ENCODE measurements at places on chromosomes 2 and 18.

- no peak for DNase-seq
Measured at GRCh38 chr2:133044556-133044955, 374.6 kb upstream of the LYPD1 start.

DNA sequence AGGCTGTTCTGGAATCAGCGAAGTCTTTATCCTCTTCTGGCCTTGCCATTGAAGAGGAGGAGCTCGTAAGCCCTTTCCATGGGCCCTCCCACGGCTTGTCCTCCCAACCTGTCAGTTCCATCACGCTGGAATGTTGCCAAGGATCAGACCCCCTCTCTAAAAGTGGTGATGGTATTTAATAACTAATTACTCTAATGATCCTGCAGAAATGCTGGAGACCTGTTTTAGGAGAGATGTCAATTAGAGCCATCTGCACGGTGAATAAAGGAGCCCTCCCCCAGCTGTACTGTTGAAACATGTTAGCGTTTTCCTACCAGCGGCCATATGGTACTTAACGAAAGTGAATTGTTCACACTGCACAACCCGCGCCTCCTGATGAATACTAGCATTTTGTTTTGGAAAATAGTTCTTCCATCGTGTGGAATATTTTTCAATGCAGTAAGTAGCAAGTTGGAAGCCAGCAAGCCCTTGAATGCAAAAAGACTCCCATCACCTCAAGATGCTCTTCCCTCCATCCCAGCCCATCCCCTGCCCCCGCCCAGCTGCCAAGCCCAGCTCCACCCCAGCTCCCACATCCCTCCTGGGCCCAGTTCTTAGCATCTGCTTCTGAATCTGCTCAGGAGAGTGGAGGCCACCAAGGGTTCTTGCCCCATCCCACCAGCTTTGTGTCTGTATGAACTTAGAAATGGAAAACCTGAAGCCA is 145.4 kb downstream of the KLHL29 start:
- no peak for DNase-seq

DNA sequence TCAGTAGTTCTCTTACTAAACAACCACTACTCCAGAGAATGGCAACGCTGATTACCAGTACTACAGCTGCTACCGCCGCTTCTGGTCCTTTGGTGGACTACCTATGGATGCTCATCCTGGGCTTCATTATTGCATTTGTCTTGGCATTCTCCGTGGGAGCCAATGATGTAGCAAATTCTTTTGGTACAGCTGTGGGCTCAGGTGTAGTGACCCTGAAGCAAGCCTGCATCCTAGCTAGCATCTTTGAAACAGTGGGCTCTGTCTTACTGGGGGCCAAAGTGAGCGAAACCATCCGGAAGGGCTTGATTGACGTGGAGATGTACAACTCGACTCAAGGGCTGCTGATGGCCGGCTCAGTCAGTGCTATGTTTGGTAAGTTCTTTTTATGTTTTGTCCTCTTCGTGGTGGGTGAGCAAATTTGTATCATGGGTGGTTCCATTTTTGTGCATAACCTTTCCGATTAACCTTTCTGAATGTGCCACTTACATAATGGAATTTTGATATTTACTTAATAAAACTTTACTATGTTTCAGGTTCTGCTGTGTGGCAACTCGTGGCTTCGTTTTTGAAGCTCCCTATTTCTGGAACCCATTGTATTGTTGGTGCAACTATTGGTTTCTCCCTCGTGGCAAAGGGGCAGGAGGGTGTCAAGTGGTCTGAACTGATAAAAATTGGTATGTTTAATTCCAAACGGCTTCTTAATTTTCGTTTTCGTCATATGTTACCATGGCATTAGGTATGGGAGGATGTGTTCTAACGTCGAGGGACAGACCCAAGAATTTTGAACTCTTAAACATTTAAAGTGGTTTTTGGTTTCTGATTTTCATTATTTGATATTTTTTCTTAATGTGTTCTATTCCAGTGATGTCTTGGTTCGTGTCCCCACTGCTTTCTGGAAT is 1.3 kb downstream of the SLC20A1 start:
- DNase-seq = peak; percentile 54

- DNase-seq = peak; percentile 76
Measured at GRCh38 chr2:70141212-70141901, 49.5 kb downstream of the C2orf42 start.

DNA sequence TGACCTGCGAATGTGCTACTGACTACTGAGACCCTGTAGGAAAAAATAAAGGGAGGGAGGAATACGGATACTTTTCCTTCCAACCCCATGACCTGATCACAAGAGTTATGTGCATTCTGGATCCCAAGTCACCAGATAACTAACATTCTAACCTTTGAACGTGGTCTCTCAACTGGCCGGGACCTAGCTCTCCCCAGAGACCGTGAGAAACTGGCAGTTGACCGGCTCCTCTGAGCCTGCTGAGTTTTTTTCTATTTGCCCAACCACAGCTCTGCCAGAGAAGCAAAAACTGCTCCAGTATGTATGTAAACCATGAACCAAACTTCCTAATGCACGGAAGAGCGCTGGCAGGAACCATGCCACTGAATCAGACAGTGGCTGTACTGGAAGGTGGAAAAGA is 47.5 kb upstream of the PTMA start:
- no peak for DNase-seq

- DNase-seq = no peak
Measured at GRCh38 chr2:149236410-149236809, 94.0 kb upstream of the LYPD6 start.

DNA sequence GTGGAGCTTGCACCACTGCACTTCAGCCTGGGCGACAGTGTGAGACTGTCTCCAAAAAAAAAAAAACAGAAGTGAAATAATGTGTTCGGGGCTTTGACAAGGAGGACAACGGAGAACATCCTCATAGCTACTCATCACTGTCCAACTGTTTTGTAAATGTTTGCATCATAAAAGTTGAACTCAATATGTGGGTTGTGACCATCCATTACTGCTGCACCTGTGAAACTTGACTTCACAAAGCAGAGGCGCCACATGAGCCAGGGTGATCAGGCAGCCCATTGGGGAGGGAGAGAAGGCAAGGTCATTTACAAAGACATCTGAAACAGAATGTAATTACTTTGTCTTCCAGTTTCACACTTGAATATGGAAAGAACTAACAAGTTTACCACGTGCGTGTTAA is 61.6 kb downstream of the LAMA1 start:
- DNase-seq = no peak

- DNase-seq = no peak
Measured at GRCh38 chr2:43321446-43321845, 95.0 kb upstream of the ZFP36L2 start.

DNA sequence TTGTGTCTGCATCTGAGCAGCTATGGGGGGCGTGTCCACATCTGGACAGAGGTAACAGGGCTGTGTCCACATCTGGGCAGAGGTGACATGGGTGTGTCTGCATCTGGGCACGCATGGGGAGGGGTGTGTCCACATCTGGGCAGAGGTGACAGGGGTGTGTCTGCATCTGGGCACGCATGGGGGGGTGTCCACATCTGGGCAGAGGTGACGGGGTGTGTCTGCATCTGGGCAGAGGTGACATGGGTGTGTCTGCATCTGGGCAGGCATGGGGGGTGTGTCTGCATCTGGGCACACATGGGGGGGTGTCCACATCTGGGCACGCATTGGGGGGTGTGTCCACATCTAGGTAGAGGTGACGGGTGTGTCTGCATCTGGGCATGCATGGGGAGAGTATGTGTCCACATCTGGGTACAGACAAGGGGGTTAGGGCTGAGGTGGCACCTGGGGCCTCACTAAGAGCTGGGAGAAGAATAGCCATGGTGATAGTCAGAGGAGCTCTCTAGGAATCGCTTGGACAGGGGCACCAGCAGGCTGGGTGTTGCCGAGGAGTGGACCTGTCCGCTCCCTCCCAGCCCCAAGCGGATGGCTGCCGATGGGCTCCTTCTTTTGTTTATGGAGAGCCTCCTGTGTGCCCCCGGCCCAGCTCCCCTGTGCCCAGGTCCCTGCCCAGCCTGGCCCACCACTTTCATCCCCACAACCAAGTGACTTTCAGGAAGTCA is 177.8 kb downstream of the EIPR1 start:
- DNase-seq = no peak

DNA sequence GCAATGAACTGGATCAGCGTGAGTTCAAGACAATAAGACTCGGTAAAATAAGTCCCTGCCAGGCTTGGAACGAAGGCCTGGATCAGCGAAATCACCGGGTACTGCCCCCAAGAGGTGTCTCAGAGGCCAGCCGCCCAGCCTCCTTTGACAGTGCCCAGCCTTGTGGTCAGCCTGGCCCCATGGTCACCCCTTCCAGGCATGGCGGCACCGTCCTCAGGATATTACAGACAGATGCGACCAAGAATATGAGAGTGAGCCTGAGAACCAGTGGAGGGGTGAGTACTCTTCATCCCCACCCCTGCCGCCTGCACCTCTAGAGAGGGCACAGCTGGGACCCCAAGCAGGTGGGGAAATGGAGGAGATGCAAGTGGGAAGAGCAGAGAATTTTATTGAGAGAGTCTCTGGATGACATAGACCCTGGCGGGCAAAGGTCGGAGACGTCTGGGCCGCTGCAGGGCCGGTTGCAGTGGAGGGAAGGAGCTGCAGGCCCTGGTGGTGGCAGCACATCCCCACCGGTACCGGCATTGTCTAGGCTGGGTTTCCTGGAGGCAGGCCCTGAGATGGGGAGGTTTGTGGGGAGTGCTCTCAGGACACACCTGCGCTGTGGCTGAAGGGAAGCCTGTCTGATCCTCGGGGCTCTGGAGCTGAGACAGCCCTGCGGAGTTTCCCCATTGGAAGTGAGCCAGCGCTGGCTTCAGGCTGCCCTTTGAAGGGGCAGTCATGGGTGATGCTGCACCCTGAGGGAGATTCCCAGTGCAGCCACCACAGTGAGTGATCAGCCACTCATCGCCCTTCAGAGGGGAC is 190.0 kb downstream of the SEPTIN10 start:
- DNase-seq = no peak

DNA sequence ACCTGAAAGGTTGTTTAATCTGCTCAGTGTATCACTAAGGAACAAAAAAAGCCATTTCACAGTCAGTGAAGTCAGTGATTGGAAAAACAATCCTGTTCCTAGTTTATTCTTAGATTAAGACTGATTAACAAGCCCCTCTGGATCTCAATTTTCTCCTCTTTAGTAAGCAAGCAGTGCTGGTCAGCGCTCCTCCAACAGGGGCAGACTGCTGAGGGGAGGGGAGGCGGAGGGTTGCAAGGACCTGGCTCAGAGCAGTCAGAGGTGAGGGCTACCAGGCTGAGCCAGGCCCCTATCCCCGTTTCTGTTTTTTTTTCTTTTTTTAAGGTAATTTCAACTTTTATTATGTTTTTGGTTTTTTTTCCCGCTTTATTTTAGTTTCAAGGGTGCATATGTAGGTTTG is 24.7 kb upstream of the KCNS3 start:
- no peak for DNase-seq

DNA sequence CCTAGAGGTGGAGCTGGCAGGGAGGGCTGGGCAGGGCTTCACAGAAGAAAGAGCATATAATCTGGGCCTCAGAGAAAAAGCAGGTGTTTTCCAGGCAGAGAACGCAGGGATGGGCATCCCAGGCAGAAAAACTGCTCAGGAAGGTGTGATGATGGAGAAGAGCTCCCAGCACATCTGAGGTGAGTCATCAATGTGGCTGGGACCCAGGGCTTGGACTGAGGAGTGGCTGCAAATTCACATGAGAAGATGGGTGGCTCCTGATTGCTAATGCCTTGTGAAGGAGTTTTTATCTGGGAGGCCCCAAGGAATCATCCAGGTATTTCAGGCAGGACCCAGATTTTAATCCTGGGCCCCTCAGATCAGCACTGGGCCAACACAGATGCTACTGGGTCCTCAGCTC is 10.2 kb downstream of the IL1F10 start:
- no peak for DNase-seq

DNA sequence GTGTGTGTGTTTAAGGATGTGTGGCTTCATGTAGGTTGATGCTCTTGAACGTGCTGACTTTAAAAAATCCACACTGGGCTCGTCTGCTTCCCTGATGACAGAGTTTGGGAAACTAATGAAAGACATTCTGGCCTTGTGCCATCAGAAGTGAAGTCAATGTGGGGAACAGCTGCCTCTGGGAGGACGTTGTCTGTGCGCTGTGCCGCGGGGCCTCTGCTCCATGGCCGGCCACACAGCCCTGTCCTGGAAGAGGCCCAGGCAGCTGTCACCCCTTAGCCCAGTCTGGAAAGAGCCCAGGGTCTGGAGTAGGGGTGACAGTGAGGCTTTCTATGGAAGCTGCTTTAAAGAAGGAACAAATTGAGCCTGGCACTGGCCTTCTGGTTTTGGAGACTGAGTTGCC is 155.8 kb downstream of the SH3RF3 start:
- DNase-seq = no peak

GRCh38 chr2:17148407-17149145 is 369.7 kb downstream of the RAD51AP2 start:
- peak; percentile 72 for DNase-seq

DNA sequence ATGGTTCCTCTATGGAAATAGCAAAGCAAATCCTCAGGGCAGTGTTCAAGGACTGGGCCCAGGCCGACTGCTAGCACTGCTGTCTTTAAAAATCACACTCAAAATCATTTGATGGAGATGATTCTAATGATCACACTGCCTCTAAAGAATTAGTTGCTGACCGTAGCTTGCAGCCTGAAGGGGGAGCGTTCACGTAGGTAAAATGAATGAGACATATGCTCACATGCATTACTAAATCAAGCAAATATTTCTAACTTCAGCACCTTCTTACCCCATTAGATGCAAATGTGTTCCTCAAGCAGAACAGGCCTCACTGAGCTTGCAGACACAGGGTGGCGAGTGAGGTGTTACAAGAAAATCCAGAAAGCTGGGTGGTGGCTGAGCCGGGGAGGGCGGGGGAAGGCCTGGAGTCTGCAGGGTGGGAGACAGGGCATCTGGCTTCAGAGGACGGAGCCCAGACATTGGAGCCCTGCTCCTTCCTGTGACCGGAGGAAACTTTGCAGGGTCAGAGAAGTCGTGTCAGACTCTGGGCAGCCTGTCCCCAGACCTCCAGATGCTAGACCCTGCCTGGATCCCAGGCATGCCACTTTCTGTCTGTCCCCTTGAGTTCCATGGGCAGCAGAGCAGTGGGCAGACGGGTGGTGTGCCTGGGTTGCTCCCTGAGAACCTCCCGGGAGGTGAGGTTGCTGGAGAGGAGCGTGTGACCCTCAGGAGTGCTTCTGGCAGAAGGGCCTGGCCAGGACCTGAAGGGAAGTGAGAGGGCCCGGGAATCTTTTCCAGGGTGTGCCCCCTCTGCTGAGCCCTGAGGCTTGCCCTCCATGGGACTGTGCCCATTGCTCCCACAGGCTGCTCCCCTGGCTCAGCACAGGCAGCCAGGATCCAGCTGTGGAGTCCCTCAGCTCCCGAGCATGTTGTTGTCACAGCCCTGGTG is 7.1 kb upstream of the NPPC start:
- no peak for DNase-seq

Measured in OCI-M1 (cell line).